Upper lobe of right lung (tissue), 1 donor: ENCODE measurements at places on chromosomes 6 and 20.

- no peaks in the 10 kb centered on the region for H3K36me3 ChIP-seq
These were observed 15.4 kb upstream of the IP6K3 start for GRCh38 chr6:33761922-33762629.

GRCh38 chr6:16521528-16521927 is 239.7 kb downstream of the ATXN1 start:
- no peak for DNase-seq
- peaks cover 4% of the 10 kb centered on the region for H3K4me1 ChIP-seq
- peaks cover 24% of the 10 kb centered on the region for H3K36me3 ChIP-seq
- no peak overlapping the region for H3K4me3 ChIP-seq
- H3K27me3 ChIP-seq, result no peaks in the 10 kb centered on the region

DNA sequence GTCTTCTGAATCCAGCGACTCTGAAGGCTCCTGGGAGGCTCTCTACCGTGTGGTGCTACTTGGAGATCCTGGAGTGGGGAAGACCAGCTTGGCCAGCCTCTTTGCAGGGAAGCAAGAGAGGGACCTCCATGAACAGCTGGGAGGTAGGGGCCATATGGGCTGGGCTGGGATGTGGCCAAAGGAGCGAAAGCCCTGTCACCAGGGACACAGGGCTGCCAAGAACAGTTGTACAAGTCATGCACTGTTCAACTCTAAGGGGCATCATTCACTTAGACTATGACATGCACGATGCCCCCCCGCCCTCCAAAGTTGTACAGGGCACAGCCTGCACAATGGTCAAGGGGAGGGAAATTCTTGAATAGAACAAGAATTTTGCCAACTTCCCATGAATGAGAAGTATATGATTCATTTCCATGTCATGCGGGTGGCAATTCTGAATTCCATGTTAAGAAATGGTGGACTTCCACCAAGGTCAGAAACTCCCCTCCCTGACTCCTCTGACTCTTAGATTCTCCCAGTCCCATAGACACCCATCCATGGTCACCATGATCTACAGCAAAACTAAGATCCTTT is 1.6 kb downstream of the REM1 start:
- no peak for DNase-seq
- H3K27me3 ChIP-seq, result peaks cover 21% of the 10 kb centered on the region
- H3K36me3 ChIP-seq, result no peaks in the 10 kb centered on the region
- no peak overlapping the region for H3K4me3 ChIP-seq
- no peak overlapping the region for H3K27ac ChIP-seq
- peaks cover 14% of the 10 kb centered on the region for H3K4me1 ChIP-seq

DNA sequence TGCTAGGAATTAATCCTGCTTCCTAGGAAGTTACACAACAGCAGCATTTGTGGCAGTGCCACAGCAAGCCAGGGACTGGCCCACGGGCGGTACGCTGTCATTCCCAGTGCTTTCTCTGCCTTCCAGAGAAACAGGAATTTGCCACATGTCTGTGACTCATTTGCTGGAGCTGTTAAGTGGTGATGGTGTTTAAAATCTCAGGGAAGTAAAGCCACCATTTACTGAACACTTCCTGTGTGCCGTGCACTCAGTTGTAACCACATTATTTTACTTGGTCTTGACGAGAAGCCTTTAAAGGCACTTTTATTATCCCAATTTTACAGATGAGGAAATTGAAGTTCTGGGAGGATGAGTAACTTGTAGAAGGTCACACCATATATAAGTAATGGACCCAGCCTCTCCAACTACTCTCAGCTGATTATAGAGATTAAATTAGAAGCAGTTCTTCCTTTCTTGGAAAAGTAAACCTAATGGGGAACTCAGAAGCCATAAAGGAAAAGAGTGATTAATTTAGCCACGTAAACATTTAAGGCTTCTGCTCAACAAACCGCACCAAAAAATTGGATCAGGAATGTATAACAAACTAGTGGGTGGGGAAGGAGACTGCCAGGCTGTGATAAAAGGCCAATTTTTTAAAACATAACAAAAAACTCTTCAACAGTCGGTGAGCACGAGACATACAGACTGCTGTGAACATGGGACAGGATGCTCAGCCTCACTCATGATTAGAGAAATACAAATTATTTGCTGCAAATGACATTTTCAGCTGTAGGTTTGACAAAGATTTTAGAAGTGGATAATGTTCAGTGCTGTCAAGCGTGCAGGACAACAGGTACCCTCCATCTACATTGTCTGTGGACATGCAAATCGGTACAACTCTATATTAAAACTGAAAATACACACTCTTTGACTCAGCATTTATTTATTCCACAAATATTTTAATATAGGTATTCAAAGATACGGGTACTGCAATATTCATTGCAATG is 311.2 kb downstream of the NRN1 start:
- no peaks in the 10 kb centered on the region for H3K27me3 ChIP-seq
- no peaks in the 10 kb centered on the region for H3K36me3 ChIP-seq
- no peak overlapping the region for H3K4me3 ChIP-seq
- H3K27ac ChIP-seq, result peak overlapping the region; percentile 45
- no peak for DNase-seq

DNA sequence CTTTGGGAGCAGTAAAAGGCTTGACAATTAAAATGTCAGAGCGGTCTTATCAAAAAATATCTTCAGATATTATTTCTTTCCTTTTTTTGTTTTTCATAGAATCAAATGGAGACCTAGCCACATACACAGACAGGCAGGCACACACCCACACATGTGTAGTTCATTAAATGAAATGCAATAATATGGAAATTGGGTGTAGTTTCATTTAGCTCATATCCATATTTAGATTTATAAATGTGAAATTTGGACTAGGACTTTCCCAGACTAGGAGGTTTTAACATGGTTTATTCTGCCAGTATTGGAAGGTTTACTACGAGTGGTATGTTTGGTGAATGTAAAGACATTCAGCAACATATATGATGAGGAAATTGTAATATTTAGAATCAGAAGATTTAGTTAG is 277.7 kb upstream of the NT5E start:
- no peak overlapping the region for H3K27ac ChIP-seq
- H3K4me1 ChIP-seq, result no peaks in the 10 kb centered on the region
- DNase-seq, result no peak
- H3K36me3 ChIP-seq, result no peaks in the 10 kb centered on the region
- H3K4me3 ChIP-seq, result no peak overlapping the region

DNA sequence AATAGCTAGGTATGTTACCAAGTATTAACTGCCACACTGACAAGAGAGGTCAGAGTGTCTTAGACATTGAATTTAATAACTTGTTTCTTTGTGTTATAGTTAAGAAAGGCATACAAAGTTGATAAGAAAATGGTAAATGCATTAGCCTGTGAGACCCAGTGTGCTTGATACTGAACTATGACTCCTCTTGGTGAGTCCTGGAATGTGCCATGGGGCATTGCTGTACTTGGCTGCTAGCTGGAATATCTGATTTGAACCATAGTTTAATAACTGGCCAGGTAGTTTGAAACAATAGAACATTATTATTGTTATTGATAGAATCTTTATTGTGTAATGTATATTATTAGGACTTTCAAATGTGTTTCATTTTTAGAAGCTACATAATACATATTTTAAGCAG is 70.0 kb downstream of the ZFAND3 start:
- no peak for DNase-seq
- peaks cover 17% of the 10 kb centered on the region for H3K4me1 ChIP-seq
- no peak overlapping the region for H3K27ac ChIP-seq
- H3K4me3 ChIP-seq, result no peak overlapping the region
- no peaks in the 10 kb centered on the region for H3K36me3 ChIP-seq
- no peaks in the 10 kb centered on the region for H3K27me3 ChIP-seq

GRCh38 chr20:38599410-38599882 is 2.2 kb upstream of the ARHGAP40 start:
- peak; percentile 92 for DNase-seq
- H3K4me3 ChIP-seq, result no peak overlapping the region
- no peaks in the 10 kb centered on the region for H3K4me1 ChIP-seq
- H3K27me3 ChIP-seq, result peaks cover 42% of the 10 kb centered on the region
- H3K36me3 ChIP-seq, result no peaks in the 10 kb centered on the region

DNA sequence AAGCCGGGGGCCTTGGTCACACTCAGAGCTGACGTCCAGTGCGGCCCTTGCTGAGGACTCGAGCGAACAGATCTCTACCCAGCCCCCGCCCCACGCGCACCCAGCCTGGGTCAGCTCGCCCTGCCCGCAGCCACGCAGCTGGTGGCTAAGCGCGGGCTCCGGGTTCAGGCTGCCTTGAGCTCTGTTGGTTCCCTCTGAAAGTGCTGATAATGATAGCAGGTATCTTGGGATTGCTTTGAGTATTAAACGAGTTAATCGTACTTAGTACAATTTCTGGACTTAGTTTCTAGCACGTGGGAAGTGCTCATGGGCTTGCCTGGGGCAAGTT is 88.1 kb upstream of the TGM3 start:
- no peaks in the 10 kb centered on the region for H3K36me3 ChIP-seq
- no peak overlapping the region for H3K27ac ChIP-seq

DNA sequence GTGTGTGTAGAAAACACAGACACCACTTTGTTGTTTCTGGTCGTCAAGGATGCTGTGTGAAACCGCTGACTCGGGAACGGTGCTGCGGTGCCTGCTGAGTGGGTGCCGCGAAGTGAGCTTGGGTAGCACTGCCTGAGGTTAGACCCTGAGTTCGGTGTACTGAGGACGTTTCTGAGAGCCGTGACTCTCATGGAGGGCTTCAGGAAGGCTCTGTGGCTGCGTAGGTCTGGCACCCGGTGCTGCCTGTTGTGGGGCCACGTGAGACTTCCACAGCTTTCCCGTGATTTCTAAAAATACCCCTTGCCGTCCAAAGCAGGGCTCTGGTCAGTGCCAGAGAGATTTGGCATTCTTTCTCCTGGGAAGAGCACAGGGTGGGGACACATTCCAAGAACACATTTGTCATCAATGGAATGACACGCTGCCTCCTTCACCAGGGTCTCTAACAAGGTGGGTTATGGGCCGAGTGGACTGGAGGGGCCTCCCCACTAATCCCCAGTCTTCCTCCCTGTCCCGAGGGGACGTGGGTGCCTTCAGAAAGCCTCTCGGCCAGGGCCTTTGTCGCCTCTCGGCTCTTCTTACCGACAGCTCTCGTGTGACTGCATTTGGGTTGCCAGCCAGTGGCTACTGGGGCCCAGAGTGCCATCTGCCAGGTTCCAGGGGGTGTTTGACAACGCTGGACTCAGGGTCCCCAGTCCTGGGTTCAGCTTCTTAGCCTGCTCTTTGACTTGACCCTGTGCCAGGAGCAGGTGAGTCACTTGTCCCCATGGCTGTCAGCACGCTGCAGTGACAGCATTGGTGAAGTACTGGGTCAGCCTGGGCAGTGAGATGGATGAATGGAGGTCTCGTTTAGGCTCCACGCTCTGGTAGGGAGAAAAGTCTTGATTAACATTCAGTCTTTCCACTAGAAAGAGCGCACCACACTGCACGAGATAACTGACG is 62.2 kb downstream of the SYNJ2 start:
- no peaks in the 10 kb centered on the region for H3K27me3 ChIP-seq
- no peak overlapping the region for H3K4me3 ChIP-seq
- peaks cover 17% of the 10 kb centered on the region for H3K4me1 ChIP-seq
- H3K27ac ChIP-seq, result no peak overlapping the region

- no peak overlapping the region for H3K4me3 ChIP-seq
- no peak overlapping the region for H3K27ac ChIP-seq
- H3K4me1 ChIP-seq, result no peaks in the 10 kb centered on the region
- no peaks in the 10 kb centered on the region for H3K36me3 ChIP-seq
- no peak for DNase-seq
- no peaks in the 10 kb centered on the region for H3K27me3 ChIP-seq
These were observed 9.4 kb upstream of the BMP7 start for GRCh38 chr20:57275813-57276212.

GRCh38 chr6:82741996-82742385 is 323.6 kb downstream of the UBE3D start:
- no peaks in the 10 kb centered on the region for H3K4me1 ChIP-seq
- H3K27ac ChIP-seq, result no peak overlapping the region
- H3K27me3 ChIP-seq, result no peaks in the 10 kb centered on the region

- H3K4me1 ChIP-seq, result no peaks in the 10 kb centered on the region
- H3K27ac ChIP-seq, result no peak overlapping the region
- no peaks in the 10 kb centered on the region for H3K27me3 ChIP-seq
- H3K4me3 ChIP-seq, result no peak overlapping the region
- no peaks in the 10 kb centered on the region for H3K36me3 ChIP-seq
These were observed 60.2 kb downstream of the DLL1 start for GRCh38 chr6:170230520-170231292.

DNA sequence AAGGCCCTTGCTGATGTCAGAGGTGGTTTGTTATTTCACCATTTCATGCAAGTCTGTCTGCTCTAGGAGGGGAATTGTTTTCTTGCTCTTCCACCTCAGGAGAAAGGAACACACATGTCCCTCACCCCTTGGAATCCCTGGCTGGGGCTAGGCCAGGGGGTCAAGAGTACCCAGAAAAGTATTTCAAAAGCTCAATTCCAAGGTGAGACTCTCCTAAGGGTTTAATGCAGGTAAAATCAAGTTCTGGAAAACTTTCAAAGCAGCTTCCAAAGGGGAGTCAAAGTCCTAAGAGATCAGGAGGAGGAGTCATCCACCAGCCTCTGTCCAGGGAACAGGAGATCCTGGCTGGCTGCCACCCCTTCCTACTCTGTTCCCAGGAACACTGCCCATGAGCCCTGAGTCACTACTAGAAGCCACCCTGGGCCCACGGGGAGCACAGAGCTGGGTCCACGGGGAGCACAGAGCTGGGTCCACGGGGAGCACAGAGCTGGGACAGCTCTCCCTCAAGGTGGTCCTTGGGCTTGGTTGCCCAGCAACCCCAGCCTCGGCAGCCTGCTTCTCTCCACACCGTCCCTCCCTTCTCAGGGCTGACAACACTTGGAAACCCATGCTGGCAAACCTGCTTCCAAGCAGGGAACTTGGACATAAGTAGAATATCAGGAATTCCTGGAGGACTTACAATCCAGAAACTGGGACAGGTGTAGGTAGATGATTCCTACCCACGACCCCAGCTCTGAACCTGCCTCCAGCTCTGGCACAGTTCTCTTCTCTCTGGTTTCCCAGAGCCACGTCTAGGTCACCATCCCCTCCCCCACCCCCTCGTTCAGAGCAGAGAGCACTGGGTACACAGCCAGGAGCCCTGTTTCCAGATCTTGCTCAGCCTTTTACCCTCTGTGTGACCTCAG is 35.3 kb upstream of the CDKN1A start:
- H3K4me1 ChIP-seq, result peaks cover 6% of the 10 kb centered on the region
- no peaks in the 10 kb centered on the region for H3K36me3 ChIP-seq
- no peaks in the 10 kb centered on the region for H3K27me3 ChIP-seq
- H3K27ac ChIP-seq, result no peak overlapping the region

DNA sequence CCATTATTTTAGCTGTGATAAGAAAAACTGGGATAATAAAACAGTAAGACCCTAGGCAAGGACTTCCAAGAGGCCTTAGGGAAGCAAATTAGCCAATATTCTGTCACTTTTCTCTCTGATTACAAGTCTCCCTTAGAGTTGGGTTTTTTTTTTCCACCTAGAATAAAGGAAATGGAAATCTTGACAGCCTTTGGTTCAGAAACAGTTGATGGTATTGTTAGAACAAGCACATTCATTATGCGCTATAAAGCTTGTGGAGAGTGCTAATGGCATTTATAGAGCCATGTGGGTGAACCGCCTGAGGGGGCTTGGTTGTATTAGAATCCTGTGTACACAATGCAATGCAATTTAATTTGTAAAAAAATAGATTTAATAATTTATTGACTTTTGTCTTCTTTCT is 88.9 kb upstream of the OGFRL1 start:
- no peak for DNase-seq
- no peaks in the 10 kb centered on the region for H3K4me1 ChIP-seq
- H3K4me3 ChIP-seq, result no peak overlapping the region

- no peaks in the 10 kb centered on the region for H3K27me3 ChIP-seq
- no peak overlapping the region for H3K4me3 ChIP-seq
- no peak for DNase-seq
- H3K36me3 ChIP-seq, result no peaks in the 10 kb centered on the region
These were observed 89.7 kb upstream of the GCM1 start for GRCh38 chr6:53238311-53238710.

- H3K27ac ChIP-seq, result no peak overlapping the region
- H3K4me3 ChIP-seq, result no peak overlapping the region
- H3K36me3 ChIP-seq, result no peaks in the 10 kb centered on the region
- no peaks in the 10 kb centered on the region for H3K27me3 ChIP-seq
- H3K4me1 ChIP-seq, result peaks cover 7% of the 10 kb centered on the region
These were observed 13.7 kb downstream of the RAET1E start for GRCh38 chr6:149884215-149884614.
